ENCODE measurements at places on chromosomes 12 and 14.

DNA sequence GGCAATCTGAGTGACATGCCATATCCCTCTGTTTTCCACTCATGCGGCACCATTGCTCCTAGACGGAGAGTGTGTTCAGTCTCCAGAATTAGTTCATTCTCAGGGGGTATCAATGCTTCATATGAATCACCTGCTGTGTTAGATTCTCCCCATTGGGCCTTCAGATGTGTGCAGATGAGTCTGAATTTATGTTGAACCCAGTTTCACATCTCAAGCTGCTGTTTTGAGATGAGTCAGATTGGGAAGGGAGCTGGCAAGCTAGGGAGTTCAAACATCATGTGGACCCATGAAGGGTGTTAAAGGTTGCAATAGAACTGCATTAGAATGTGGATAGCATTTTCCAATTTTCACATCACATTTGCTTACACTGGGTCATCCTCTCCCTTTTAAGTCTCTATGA is 46.9 kb upstream of the KCNA1 start:
- no peak for DNase-seq

GRCh38 chr12:89883630-89884389 is 175.2 kb upstream of the ATP2B1 start:
- DNase-seq: peak; percentile 25

DNA sequence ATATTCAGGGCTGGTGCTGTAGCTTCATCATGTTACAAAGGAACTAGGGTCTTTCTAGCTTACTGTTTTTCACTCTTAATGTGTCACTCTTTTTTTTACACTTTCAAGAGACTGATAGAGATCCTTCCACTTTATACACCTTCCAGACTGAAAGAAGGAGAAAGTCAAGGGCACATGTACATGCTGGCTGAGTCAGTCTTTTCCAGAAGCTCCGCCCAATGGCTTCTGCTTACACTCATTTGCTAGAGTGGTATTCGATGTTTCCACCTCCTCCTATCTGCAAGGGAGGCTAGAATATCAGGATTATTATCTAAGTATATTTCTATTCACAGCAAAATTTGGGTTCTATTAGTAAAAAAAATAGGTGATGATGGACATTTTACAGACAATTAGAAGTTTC is 325.8 kb upstream of the OR4E1 start:
- DNase-seq: peak; percentile 25

- DNase-seq: no peak
Measured at GRCh38 chr12:50546441-50547318, 41.9 kb downstream of the DIP2B start.

GRCh38 chr12:90672081-90672480 is 282.9 kb downstream of the CCER1 start:
- DNase-seq: no peak

DNA sequence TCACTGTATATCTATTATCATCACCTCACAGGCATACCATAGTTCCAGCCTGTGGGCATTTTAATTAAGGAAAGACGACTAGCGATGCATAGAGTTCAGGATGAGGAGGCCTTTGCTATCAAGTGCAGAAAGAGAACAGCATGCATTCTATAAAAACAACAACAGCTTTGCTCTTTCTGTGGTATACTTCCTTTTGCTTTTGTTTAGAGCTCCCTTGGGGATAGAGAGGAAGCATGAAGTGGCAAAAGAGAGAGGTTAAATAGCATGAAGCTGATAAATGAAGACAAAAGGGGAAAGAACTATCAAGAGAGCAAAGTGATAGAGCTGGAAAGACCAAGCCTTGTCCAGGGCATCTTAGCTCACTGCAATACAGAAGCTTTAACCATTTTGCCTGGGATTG is 23.5 kb downstream of the IFNG-AS1 start:
- DNase-seq: no peak

All from CD4-positive, alpha-beta T cell treated with Interleukin-17A for 1 hour (primary cell).